ENCODE measurements at places on chromosomes 16 and 17. TPM values are rescaled to one million over a fixed set of nuclear protein-coding genes. Genes with fewer than 3 reads are reported as not detected.
A peak's percentile ranks its signal among the peaks of the same experiment; 100 is the strongest.

DNA sequence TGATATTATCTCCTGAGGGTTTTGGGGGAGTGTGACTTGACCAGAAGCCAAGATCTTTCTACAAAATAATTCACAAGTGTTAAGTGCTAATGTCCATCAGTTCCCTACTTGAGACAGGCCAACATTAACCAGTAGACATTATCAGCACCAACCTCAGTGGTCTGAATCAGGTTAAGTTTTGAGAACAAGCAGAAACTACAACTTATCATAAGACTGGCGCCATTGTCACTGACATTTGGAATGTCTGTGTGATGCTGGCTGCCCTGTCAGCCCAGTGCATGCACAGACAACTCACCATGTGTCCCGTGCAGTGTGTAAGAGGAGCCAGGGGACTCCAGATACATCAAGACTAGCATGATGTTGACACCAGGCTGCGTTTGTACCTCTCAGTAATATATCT is 76.8 kb downstream of the CCDC182 start:
- ATAC-seq: no peak

- no peak for ATAC-seq
Measured at GRCh38 chr16:1492082-1492922, 858 bp upstream of the TELO2 start.

Gene HOXB2
- 47.4 TPM for total RNA-seq

- no peak for ATAC-seq
Measured at GRCh38 chr17:50015146-50015545, 20.1 kb upstream of the DLX3 start.

GRCh38 chr17:67221062-67221998 is 23.7 kb downstream of the HELZ start:
- ATAC-seq: no peak

Gene TMEM106A
- total RNA-seq: 4.8 TPM

Gene NR1D1
- 16.7 TPM for total RNA-seq

DNA sequence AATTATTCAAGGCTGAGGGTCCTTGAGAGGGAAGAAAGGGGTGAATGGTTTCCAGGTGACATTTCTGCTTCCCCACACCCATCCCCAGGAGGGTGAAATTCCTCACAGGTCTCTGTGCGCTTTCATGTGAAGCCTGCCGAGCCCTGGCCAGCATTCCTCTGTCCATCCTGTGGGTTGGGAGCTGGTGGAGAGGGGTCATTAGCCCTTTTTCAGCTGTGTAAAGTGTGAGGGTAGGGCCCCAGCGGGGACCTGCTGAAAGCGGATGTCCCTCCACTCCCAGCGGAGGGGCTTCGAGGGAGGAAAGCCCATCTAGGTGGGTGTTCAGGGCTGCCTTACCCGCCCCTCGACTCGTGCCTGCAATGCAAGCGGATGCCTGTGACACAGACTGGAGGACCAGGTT is 53.3 kb upstream of the DLX4 start:
- ATAC-seq: no peak

DNA sequence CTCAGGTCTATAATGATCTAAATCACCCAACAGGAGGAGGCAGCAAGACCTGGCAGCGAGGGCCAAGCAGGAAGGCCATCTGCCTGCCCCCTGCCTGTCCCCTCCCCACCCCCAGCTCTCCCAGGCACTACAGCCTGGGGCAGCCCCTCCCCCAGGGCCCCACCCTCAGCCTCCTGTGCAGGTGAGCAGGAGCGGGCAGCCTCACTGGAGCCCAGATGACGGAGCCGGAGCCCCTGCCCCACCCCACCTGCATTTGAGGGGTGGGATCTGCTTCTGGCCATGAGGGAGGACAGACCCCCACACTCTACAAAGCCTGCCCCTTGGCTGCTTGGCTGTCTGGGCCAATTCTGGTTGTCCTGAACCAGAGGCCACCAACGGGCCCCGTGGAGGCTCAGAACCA is 12.4 kb upstream of the BAHCC1 start:
- no peak for ATAC-seq

DNA sequence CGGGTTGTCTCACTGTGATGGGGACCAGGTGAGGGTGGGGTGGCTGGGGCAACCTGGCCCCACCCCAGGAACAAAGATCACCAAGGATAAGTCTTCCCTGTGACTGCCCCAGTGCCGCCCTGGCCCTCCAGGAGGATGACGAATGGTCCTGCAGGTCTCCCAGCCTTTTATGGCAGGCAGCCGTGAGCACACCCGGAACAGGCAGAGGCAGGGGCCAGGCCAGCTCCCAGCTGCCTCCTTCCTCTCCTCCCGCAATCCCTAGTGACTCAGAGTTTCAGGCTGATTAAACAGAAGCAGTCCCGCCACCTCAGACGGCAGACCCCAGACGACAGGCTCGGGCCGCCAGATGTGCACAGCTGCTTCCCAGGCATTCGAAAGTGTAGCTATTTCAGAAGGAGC is 13.3 kb downstream of the JUP start:
- ATAC-seq: peak; percentile 57

Gene SLC47A2
- not detected for total RNA-seq

Gene HCRT
- not detected for total RNA-seq

DNA sequence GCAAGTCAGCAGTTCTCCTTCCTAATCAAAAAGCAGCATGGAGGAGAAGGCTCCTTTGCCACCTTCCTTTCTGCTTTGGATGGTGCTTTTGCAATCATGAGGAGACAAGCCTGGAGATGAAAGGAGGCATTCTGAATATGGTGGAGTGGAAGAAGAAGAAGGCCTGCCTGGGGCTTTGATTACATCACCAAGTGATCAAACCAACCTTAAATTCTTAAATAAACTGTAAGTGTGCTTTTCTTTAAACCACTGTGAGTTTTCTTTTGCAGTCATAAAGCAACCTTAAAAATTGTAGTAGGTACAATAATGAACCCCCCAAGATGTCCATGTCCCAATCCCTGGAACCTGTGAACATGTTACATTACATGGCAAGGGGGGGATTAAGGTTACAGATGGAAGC is 31.7 kb upstream of the IL21R start:
- no peak for ATAC-seq

Gene MGAT5B
- total RNA-seq: 0.12 TPM

DNA sequence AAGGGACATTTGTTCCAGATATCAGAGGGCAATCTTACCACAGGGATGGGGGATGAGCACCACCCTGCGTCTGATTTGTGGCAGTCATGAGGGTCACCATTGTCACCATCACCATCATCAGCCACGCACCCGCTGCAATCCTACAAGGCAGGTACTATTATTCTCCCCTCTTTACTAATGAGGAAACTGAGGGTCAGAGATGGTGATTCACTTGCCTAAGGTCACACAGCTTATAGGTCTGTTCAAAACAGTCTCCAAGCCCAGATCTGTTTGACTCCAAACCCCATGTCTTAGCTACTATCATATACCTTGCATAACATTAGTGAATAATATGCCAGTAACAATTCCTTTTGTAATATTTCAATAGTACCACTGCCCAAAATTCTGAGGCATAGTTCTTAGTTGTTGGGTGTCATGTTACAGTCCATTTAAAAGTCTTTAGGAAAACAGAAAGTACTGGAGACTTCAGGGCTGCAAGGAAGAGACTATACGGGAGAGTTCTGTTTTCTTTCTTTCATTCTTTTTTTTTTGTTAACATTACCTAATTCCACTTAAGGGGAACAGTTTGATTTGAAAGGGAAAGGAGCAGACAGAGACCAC is 166.4 kb downstream of the C16orf95 start:
- ATAC-seq: no peak

GRCh38 chr16:21263640-21264570 is 14.2 kb downstream of the CRYM start:
- no peak for ATAC-seq

Gene EVI2B
- 3.1 TPM for total RNA-seq
